ENCODE measurements at places on chromosomes 7 and 10. TPM values are rescaled to one million over a fixed set of nuclear protein-coding genes. Genes with fewer than 3 reads are reported as not detected.

- no peak overlapping the region for H3K27ac ChIP-seq
- no peaks in the 10 kb centered on the region for H3K27me3 ChIP-seq
- DNase-seq = no peak
- no peaks in the 10 kb centered on the region for H3K4me1 ChIP-seq
- H3K36me3 ChIP-seq = no peaks in the 10 kb centered on the region
These were observed 32.0 kb downstream of the TCERG1L start for GRCh38 chr10:131279516-131279915.

DNA sequence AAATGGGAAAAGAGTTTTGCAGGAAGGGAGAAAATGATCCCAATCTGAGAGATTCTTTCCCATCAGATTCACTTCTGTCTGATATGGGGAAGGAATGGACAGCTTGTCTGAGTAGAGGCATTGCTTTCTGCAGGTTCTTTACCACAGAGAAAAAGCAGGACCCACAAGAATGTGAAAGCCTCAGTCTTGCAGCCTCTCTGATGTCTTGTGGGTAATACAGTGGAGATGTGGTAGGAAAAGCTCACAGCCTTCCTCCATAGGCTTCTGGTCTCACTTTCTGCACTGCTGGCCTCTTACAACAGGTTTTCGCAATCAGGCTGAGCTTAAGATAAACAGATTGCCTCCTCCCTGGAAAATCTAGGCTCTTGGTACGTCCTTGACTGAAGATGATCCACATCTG, 551 bp downstream of the IFIT1 start:
- no peaks in the 10 kb centered on the region for H3K4me1 ChIP-seq
- no peak for DNase-seq
- no peaks in the 10 kb centered on the region for H3K36me3 ChIP-seq

DNA sequence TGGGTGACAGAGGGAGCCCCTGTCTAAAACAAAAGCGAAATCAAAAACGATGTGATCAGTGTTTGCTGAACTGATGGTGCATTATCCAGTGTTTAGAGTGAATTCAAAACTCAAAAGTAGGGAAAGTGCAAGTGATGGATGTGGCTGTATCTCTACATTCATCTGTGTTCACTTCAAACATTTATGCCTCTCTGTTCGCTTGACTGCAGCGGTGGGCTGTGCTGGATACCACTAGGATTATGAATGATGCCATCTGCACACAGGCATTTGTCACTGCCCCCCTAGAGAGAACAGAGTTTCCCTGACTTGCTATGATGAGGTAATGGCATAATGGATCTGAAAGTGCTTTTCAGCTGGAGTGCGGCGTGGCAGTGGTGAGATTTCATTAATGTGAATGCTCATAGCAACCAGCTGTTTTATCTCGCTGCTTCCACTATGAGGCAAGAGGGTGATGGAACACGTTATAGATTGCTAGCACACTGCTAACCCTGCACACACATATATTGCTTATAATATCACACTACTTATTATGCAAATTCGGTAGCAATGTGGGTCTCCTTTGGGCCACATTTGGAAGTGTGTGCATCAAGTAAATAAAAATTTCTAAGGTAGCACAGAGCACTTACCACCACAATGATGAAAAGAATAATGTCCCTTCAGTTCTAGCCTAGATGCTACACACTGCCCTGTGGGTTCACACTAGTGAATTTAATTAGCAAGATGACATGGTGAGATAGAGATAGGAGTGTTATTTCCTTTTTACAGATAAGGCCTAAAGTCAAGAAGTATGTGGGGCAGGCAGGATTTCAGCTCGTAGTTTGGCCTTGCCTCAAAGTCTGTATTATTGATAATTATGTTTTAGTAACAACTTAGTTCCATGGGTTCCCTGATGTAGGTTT, 164.7 kb downstream of the CAMK1D start:
- peaks cover 4% of the 10 kb centered on the region for H3K36me3 ChIP-seq
- no peak for DNase-seq
- no peaks in the 10 kb centered on the region for H3K27me3 ChIP-seq

DNA sequence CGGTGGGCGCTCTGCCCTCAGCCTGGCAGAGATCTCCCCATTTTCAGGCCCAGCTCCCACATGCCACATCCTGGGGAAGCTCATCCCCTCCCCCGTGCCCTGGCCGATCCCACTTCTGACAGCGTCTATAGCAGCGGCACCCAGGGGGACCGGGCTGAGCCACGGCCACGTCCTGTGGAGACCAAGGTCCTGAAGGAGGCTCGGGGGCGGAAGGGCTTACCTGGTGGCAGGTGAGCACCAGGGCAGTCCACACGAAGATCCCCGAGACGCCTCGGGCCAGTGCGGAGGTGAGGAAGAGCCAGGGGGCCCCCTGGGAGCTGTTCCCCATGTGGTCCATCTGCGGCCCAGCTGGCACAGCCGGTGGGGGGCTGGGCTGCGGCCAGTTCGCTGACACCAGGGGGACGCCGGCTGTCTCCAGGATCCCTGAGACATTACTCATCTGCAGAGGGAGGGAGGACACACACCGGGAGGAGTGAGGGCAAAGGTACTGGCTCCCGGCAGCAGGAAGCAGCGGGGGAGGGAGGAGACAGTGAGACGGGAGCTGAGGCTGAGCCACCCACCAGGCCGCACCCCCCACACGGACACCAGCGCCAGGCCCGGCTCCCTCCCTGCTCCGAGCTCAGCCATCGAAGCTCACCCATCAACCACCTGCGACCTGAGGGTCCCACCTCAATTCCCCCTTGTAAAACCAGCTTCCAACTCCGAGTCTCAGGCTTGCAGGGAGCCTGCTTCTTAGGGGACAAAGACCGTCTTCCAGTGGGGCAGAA, 776 bp downstream of the TMEM184A start:
- H3K36me3 ChIP-seq = no peaks in the 10 kb centered on the region
- no peak overlapping the region for H3K27ac ChIP-seq
- H3K4me3 ChIP-seq = no peak overlapping the region
- no peaks in the 10 kb centered on the region for H3K27me3 ChIP-seq

DNA sequence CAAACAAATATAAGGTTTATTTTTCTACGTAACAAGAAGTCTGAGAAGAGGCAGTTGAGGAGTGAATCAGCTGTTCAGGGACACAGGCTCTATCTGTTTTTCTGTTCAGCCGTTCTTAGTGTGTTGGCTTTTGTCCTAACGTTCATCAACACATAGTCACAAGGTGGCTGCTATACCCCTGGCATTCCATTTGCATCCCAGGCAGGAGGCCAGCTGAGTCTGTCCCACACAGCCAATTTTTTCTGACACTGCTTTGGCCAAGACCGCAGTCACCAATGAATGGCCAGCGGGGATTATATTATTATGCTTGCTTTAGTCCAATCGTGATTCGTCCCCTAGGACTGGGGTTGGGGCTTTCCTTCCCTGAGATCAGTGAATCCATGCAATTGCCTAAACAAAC, 143.4 kb upstream of the CHST15 start:
- no peak for DNase-seq
- H3K4me3 ChIP-seq = no peak overlapping the region
- no peak overlapping the region for H3K27ac ChIP-seq
- H3K36me3 ChIP-seq = no peaks in the 10 kb centered on the region
- no peaks in the 10 kb centered on the region for H3K27me3 ChIP-seq

- H3K27me3 ChIP-seq = no peaks in the 10 kb centered on the region
- H3K4me1 ChIP-seq = no peaks in the 10 kb centered on the region
- no peak overlapping the region for H3K4me3 ChIP-seq
- no peak overlapping the region for H3K27ac ChIP-seq
These were observed 56.8 kb downstream of the XRCC2 start for GRCh38 chr7:152619027-152619739.

GRCh38 chr10:42578019-42578418, 60.4 kb downstream of the ZNF33B start:
- no peaks in the 10 kb centered on the region for H3K36me3 ChIP-seq
- DNase-seq = no peak
- H3K27ac ChIP-seq = no peak overlapping the region

DNA sequence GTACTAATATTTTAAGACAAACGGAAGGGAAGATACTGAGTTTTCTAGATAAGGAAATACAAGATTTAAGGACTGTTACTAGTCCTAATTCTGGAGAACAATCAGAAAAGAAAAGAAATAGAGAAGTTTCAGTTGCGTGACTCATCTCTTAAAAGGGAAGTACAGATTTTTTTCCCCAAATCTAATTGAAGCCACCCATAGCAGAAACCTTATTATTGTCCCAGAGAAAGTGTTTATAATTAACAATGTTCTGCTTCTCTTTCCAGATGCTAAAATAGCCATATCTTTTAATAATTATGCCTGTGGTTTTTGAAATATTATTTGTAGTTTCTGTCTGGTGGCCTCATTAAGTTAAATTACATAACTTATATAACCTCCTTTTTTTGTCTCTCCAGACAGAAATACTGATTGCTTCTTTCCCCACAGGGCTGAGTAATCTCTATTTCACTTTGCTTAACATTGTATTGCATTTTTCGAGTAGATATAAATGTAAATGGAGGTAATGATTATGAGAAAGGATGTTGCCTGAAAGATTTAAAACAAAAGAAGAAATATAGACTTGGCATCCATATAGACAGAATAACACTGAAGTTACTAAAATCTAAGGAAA, 240.7 kb upstream of the MBL2 start:
- H3K4me1 ChIP-seq = peaks cover 14% of the 10 kb centered on the region
- H3K36me3 ChIP-seq = no peaks in the 10 kb centered on the region
- no peak overlapping the region for H3K4me3 ChIP-seq
- no peaks in the 10 kb centered on the region for H3K27me3 ChIP-seq

DNA sequence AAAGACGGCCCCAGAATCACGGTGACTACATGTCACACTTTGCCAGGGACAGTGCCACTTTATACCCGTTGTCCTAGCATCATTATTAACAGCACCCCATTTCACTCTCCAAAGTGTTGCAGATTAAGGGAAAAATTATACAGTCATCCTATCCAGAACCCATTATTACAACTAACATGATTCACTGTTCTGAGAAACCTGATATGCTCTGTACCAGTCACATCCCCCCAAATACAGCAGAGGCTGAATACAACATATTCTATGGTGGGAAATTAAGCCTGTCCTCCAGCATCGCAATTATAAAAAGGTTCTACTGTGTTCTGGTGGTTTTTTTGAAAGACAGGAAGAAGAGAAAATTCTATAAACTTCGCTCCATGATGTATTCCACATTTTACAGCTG, 162.1 kb downstream of the JAZF1 start:
- no peak overlapping the region for H3K4me3 ChIP-seq
- H3K4me1 ChIP-seq = no peaks in the 10 kb centered on the region
- no peak overlapping the region for H3K27ac ChIP-seq

DNA sequence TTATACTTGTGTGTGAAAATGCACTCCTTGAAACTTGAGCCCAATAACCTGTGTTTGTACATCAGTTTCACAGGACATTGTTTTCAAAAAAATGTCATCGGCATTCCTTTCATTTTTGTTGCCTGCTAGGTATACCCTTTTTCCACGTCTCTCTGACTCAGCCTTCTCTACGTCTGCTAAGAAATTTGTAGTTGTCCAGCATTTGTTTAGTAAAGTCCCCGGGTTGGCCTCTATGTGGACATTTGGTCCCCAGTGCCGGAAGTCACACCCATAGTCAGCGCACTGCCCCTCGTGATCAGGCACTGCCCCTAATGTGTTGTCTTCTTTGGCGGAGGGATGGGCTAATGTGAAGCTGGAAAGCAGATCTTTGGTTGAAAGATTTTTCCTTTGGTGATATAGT, 222.3 kb downstream of the LRMDA start:
- no peaks in the 10 kb centered on the region for H3K4me1 ChIP-seq
- H3K4me3 ChIP-seq = no peak overlapping the region
- no peaks in the 10 kb centered on the region for H3K36me3 ChIP-seq
- no peaks in the 10 kb centered on the region for H3K27me3 ChIP-seq
- DNase-seq = no peak
- no peak overlapping the region for H3K27ac ChIP-seq

DNA sequence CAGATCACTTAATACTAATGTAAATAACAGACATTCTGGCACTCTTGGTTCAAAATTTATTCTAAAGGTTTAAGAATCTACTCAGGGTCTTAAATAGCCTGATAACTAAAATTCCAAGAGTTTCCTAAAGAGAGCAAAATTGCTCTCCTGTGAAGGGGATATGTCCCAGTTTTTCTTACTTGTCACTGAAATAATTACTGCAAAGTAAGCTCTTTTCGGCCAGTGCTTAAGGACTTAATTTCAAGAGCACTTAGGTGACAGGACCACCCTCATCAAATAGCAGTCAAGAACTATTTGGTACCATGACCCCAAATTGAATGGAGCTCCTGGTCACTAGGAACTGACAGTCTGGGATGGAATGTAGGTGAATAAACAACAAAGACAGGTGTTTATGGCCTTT, 1.8 kb upstream of the IMMP2L start:
- H3K36me3 ChIP-seq = no peaks in the 10 kb centered on the region
- DNase-seq = no peak
- H3K27me3 ChIP-seq = no peaks in the 10 kb centered on the region

- H3K36me3 ChIP-seq = no peaks in the 10 kb centered on the region
- H3K27me3 ChIP-seq = no peaks in the 10 kb centered on the region
- H3K27ac ChIP-seq = no peak overlapping the region
- no peak overlapping the region for H3K4me3 ChIP-seq
- H3K4me1 ChIP-seq = no peaks in the 10 kb centered on the region
- DNase-seq = no peak
These were observed 12.8 kb downstream of the CDHR3 start for GRCh38 chr7:105975770-105976417.

- H3K4me1 ChIP-seq = peaks cover 10% of the 10 kb centered on the region
- H3K36me3 ChIP-seq = no peaks in the 10 kb centered on the region
- DNase-seq = no peak
- H3K4me3 ChIP-seq = no peak overlapping the region
- no peaks in the 10 kb centered on the region for H3K27me3 ChIP-seq
These were observed 17.5 kb downstream of the MRPS24 start for GRCh38 chr7:43851805-43852204.

DNA sequence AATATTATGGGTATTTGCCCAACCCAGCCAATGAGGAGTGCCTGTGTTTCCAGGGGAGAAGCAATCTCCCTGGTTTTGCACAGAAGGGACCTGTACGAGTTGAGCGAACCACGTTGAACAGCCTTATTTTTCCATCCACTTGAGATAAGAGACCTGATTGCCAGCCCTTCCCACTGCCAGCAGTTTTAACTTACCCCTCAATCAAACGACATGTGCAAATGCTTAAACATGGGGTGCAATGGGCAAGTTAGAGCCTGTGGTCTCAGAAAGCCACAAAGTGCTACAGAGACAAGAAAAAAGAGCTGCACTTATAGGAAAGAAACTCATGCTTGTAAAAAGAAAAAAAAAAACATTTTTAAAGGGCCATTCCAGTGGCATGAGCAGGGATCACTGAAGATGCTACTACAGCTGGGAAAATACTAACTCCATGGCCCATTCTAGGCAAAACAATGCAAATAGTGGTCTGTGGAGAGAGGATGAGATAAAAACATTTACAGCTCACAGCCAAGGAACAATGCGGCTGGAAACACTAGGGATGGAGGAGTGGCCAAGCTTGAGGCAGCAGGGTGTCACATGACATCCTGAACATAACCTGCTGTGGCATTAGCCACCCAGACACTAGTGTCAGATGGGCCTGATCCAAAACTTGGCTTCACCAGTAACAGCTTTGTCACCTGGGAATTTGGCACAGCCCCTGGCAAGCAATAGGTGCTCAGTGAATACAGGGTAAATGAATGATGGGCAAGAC, 162.8 kb downstream of the ELMO1 start:
- no peaks in the 10 kb centered on the region for H3K36me3 ChIP-seq

Gene PRTFDC1
- total RNA-seq = 7.4 TPM

Gene TMEM168
- 20.2 TPM for total RNA-seq

Gene OGDHL
- total RNA-seq = 0.51 TPM

Gene KIAA1217
- 4.6 TPM for total RNA-seq

Gene SEC24C
- 91.7 TPM for total RNA-seq

Gene TAS2R5
- total RNA-seq = 0.45 TPM

Gene SUN3
- total RNA-seq = not detected

Gene OR2F2
- not detected for total RNA-seq

Gene GRM8
- total RNA-seq = 0.33 TPM

Data from GM12878 (cell line).